NCI-H2107 (cell line): ENCODE measurements at places on chromosomes 6 and 20.

GRCh38 chr6:160315310-160315709 lies 32.9 kb upstream of the SLC22A3 start:
- no peak for DNase-seq

GRCh38 chr6:3809515-3809891 lies 39.7 kb upstream of the FAM50B start:
- no peak for DNase-seq

GRCh38 chr20:45470262-45470931 lies 844 bp downstream of the WFDC2 start:
- DNase-seq = no peak

- DNase-seq = no peak
These were observed 87.8 kb downstream of the PLEKHG1 start for GRCh38 chr6:150687508-150687907.

GRCh38 chr6:73078908-73079610 lies 146.2 kb downstream of the KHDC1L start:
- no peak for DNase-seq

DNA sequence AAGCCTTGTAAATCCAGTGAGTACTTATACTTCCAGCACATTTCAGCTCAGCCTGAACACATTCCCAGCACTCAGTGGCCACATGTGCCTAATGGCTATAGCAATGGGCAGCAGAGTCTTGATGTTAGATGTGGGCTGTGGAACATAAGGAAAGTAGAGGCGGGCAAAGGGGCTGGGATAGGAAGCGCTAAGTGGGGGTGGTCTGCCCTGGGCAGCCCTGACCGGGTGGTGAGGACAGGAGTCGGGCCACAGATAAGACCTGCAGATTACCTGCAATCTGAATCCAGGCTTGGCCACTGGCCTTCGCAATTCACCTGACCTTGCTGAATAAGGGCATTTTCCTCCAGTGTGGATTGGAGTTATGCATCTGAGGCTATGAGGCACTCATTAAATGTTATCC lies 11.1 kb upstream of the HMGA1 start:
- DNase-seq = no peak

GRCh38 chr6:146741609-146742008 lies 142.8 kb downstream of the ADGB start:
- no peak for DNase-seq

- peak; percentile 47 for DNase-seq
These were observed at the start of gene ZBTB46 for GRCh38 chr20:63830841-63831588. Gene ZBTB46 (minus strand): TSS chr20:63831264. CDS start chr20:63790757, 40,507 bp downstream.

- DNase-seq = no peak
These were observed 2.0 kb downstream of the NEDD9 start for GRCh38 chr6:11230158-11231107.

DNA sequence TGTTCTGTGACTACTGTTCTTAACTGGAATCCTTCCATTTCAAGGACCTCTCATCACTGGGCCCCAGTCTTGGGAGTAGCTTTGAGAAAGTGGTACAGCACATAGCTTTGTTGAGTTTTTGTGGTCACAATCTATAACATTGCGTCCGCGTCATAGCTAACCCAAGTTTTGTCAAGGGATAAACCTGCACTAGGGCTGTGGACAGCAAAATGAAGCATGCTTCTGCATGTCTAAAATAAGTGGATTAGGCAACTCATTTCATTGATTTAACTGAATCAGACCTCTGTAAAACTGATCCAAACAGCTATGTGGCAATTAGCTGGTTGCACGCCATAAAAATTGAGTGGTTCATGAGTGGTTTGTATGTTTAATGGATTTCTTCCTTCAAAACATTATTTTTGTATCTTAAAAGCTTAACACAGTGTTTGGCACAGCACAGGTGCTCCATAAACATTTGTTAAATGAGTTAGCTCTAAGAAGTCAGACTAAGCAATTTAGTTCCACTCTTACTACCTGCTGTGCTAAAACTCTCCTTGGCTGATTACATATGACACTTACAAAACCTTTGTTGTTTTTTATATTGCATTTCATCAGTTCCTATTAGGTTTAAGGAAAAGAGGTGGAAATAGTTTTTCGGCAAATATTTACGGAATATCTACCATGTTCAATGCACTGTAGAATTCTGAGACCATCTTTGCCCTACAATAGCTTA lies 160.3 kb upstream of the ATXN1 start:
- DNase-seq = no peak

DNA sequence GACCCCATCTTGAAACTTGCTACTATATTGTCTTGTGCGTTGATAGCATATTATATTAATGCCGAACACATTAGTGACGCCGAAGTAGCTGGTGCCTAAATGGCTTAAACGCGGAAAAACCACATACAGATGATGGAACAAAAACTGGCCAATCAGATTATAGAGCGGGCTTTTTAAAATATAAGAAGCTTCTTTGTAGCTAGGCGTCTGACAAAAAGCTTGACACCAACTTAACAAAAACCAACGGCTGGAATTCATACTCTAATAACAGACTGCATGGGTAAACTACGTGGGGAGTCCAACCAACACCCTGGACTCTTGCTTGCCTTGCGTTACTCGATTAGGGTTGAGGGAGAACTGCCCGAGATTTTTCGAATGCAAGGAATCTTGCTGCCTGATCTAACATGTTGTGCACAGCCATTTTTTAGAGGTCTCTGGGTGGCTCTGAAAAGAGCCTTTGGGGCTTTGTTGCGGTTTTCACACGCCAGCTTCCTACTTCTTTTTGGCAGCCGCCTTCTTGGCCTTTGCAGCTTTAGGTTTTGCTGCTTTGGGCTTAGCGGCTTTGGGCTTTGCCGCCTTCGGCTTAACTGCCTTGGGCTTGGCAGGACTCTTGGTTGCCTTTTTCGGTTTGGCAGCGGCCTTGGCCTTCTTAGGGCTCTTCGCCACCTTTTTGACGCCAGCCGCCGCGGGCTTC lies 45.7 kb downstream of the OR2B2 start:
- no peak for DNase-seq

DNA sequence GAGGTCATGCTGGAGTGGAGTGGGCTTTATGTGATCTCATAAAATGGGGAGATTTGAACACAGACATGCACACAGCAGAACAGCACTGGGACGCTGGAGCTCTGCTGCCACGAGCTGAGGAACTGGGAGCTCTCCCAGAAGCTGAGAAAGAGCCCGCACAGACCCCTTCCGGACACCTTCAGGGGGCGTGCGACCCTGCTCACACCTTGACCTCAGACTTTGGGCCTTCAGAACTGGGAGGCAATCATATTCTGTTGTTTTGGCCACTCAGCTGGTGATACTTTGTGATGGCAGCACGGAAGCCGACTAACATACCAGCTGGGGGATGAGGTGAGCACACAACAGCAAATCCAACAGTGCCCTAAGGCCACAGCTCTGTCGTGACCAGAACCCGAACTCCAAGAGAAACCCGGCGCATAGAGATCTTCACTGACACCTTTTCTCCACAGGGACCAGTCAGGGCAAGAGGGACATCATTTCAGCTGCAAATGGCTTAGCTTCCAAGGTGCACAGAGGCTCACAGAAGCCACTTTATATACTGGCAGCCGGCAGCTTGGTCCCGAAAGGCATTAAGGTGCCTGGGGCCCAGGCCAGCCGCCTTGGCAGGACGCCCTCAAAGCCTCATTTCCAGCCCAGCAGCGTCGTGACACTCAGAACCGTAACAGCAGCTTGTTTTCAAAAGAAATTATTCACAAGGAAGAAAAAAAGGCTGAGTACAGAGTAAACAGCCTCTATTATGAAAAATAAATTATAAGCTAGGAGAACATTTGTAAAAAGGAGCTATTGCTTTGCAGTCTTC lies 89.3 kb downstream of the RNASET2 start:
- DNase-seq = no peak

GRCh38 chr6:134961366-134961765 lies 11.5 kb upstream of the ALDH8A1 start:
- DNase-seq = no peak

- no peak for DNase-seq
These were observed 96.5 kb downstream of the SMOC2 start for GRCh38 chr6:168537540-168537884.

DNA sequence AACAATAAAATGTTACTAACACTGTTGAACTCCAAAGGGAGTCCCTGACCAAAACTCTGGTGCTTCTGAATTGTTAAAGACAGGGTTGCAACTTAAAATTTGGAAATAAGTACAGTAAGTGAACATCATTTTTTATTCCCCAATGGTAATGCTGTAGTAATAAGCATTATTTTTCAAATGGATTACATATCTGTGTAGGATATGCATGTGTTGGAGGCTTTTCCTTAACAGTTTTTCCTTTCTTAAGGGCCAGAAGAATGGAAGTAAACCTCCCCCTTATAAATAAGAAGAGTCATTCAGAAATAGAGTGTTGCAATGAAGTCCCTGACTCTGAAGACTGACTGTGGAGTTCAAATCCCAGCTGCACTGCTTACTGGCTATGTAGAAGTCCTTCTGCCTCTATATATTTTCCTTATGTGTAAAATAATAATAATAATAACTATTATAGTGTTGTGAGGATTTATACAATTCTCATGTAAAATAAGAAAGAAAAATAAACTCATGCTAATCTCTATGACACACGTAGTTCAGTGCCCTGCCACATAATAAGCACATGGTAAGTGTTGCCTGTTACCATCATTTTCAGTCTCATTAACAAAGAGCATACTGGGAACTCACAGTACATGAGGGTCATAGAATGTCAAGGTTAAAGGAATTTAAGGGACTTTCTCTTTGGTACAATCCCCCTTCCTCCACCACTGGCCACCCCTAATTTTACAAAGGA lies 129.8 kb upstream of the SMLR1 start:
- DNase-seq = no peak

GRCh38 chr6:11111769-11112437 lies 378 bp upstream of the ERVFRD-1 start:
- no peak for DNase-seq

- DNase-seq = no peak
These were observed 35.3 kb downstream of the FOXQ1 start for GRCh38 chr6:1347161-1347560.

GRCh38 chr20:53917145-53918019 lies 153.0 kb downstream of the BCAS1 start:
- DNase-seq = no peak

DNA sequence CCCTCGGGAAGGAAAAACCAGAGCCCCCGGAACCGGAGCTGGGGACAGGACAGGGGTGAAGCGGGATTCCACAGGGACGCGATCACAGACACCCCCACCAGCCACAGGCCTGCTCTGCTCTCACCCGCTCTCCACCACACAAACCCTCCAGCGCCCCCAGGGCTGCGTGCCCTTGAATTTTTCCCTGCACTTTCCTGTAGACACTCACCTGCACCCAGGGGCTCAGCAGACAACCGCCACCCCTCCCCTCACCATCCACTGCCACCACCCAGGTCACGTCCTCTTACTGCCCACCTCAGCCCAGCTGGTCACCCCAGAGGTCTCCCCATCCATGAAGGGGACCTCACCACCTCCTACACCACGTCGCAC lies 631 bp downstream of the ULBP2 start:
- no peak for DNase-seq

- DNase-seq = no peak
These were observed 2.9 kb downstream of the AVP start for GRCh38 chr20:3081641-3082040.

DNA sequence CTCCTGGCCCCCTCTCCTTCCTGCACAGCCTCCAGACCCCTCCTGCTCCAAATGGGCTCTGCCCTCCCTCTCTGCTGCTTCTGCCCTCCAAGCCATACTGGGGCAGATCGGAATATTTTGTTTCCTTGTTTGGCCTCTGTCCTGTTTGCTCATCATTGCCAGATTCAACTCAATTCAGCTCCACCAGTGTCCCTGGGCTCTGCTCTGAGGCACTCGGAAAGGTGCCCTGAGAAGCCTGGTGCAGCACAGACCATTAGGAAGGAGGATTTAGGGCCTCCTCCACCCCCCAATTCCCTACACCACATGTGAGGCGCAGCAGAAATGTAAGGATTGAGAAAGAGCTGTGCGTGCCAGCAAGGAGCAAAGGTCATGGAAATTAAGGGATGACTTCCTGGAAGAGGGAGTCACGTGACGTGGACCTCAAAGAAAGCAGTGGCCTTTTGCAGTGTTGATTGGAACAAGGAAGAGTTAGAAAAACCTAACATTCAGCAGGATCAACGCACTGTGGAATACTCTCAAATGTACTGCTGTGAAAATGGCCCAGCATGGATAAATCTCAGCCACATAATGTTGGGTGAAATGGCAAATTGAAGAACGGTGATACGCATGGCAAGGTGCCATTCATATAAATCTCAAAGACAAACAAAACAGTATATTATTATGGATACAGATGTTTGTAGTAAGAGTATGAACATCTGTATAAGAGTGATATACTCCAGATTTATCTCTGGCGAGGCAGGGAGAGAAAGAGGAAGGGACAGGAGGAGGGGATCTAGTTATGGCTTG lies 229.5 kb upstream of the RNF24 start:
- no peak for DNase-seq

DNA sequence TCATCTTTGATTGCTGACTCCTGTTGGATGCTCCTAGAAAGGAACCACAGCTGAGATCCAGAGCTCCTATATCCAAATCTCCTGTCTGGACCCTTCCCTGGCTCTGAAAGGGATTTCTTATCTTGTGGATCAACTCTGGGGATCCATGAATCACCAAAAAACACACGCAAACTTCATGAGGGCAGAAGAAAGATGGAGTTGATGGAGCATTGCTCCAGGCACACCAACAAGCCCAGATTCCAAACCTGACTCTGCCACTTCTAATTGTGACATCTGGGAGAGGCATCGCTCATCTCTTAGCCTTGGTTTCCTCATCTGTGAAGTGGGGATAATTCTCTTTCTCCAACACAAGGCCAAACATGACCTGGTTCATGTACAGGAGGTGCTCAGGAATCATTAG lies 6.7 kb downstream of the KCNS1 start:
- DNase-seq = no peak

DNA sequence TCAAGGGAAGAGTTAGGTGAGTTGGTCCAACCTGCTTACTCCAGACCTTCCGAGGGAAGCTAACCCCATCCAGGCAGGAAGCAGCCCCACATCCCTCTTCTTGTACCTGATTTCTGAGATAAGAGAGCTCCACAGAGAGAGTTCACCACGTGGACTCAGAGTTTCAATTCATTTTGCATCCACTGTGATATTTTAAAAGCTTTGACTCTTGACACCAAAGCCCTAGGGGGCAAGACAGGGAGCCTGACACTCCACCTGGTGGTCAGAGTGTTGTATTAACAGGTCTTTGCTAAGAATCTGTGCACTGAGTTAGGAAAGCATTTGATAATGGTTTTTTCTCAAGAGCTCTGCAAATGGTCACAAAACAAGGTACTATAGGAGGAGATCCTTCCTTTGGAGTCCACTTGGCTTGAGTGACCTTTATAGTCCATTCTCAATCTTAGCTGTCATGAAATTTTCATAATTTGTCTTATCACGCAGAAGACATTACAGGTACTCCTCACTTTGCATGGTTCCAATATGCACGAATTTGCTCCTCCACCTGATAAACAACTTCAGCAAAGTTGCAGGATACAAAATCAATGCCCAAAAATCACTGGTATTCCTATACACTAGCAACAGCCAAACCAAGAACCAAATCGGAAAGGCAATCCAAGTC lies 56.2 kb upstream of the RIPOR2 start:
- peak; percentile 24 for DNase-seq

- DNase-seq = no peak
These were observed 37.4 kb downstream of the PRKN start for GRCh38 chr6:162690158-162690557.
